Stimulated activated CD8-positive, alpha-beta memory T cell treated with anti-CD3 and anti-CD28 coated beads, Interleukin-7, amount 100 ng/mL, for 48 hours (primary cell): ENCODE measurements at places on chromosomes 11 and 22.

- DNase-seq = no peak
These were observed 206.2 kb upstream of the MTMR2 start for GRCh38 chr11:96130061-96130620.

- no peak for DNase-seq
These were observed 108.9 kb downstream of the KIRREL3 start for GRCh38 chr11:126891556-126892217.

- no peak for DNase-seq
These were observed 10.5 kb downstream of the EI24 start for GRCh38 chr11:125579811-125580210.

GRCh38 chr22:36913427-36914389, at the start of gene CSF2RB:
Gene CSF2RB, plus strand, starts transcription at chr22:36913628. Its CDS starts 8,580 bp downstream, at chr22:36922208.
- DNase-seq = no peak

- DNase-seq = no peak
These were observed 12.2 kb downstream of the TEAD1 start for GRCh38 chr11:12686246-12687060.

DNA sequence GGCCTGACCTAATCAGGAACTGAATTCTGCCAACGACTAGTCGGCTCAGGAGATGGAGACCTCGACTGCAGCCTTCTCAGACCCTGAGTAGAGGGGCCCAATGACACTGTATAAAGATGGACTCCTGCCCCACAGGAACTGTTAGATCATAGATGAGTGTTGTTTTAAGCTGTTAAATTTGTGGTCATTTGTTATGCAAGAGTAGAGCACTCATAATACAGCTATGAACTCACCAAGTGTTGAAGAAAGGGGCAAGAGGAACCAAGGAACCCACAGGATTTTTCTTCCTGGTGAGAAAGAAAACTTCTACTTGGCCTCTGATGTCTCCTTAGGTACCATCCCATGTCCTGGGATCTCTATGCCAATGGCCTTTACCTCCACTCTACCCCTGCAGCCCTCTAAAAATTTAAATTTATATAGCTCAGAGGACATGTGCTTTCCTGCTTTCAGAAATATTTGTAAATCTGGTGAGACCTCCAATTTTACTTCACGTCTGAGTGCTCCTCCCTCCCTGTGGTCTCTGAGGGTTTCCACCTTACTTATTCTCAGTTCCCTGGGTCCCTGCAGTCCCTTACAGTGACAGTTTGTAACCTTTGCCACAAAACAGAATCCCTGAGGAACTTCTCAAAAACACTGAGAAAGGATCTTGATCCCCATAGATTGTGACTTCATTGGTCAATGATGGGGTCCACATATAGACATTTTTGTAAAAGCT, 256.3 kb upstream of the ARHGAP20 start:
- no peak for DNase-seq

DNA sequence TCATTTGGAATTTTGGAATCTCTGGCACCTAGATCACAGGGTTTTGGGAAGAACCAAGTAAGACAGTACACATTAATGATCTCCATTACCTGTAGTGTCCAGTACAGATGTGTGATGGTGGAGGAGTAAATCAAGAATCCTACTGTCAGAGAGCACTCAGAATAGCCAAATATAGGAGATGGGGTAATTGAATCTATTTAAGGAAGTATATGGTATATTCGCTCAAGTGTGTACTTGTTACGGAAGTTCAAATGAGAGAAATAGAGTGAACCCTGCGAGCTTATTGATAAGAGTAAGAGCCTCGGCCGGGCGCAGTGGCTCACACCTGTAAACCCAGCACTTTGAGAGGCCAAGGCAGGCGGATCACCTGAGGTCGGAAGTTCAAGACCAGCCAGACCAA, 2.2 kb downstream of the SPCS2 start:
- DNase-seq = no peak
